ENCODE measurements at places on chromosomes 2 and 18.

DNA sequence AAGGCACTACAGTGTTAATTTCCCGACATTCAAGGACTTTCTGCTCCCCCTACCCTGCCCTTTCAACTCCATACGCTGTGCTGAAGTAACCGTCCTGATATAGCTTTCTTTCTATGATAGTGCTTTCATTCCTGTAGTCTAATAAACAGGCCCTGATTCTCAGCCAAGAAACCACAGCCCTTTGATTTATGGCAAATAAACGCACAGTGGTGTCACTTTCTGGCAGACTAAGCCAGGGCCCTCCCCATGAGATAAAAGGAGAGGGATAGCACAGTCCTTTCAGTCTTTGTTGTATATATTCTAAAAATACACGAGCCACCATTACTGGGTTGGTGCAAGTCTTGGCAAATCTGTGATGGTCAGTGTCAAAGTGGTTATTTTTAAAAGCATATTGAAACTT is 291.2 kb downstream of the ALPK2 start:
- DNase-seq: no peak

GRCh38 chr18:56841836-56842235 is 190.7 kb downstream of the WDR7 start:
- no peak for DNase-seq

- no peak for DNase-seq
Observed at GRCh38 chr2:10221976-10222870, 80.5 kb upstream of the HPCAL1 start.

DNA sequence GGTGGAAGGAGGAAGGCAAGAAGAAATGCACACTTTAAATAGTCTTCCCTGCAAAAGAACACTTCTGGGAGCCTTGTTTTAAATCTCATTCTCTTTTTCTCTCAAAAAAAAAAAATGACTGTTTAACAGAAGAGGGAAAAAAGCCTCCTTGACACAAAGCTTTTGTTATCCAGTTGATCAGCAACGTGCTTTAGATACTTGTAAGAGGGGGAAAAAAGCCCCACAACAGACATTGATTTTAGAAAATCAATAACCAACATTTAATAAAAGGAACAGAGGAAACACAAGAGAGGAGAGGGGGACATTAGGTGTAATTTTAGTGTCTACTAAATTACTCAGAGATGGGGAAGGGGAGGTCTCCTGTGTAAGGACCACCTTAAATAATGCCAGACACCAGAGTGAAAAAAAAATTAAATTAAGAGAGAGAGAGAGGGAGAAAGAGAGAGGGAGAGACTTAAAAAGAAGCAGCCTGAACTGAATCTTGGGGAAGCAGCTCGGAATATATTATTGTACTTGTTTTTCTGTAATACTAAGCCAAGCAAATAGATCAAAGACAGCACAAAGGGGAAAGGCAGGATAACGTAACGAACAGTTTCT is 4.7 kb downstream of the ZEB2 start:
- DNase-seq: no peak

GRCh38 chr2:159531475-159531874 is 84.9 kb downstream of the BAZ2B start:
- DNase-seq: no peak

DNA sequence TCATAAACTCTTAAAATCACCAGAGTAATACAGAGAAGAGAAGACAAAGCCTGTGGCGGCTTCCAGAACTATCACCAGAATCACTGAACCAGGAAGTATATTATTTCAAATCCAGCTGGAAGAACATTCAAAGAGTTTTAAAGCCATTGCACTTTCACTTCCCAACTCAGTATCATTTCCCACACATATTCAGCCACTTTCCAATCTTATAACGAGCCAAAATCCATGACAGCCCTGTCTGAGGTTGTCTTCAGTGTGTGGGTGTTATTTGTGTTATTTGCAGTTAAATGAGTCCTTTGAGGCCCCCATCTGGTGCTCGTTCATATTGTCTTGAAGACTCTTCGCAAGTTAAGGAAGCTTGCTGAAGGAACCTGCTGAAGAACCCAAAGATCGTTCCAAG is 559.9 kb downstream of the TSN start:
- no peak for DNase-seq

- DNase-seq: no peak
Observed at GRCh38 chr2:14385043-14385442, 247.5 kb upstream of the LRATD1 start.

- DNase-seq: no peak
Observed at GRCh38 chr2:54099829-54100585, 15.4 kb upstream of the ACYP2 start.

- no peak for DNase-seq
Observed at GRCh38 chr2:222813177-222813843, 47.5 kb upstream of the ACSL3 start.

GRCh38 chr2:153408710-153409385 is 69.7 kb downstream of the RPRM start:
- no peak for DNase-seq

DNA sequence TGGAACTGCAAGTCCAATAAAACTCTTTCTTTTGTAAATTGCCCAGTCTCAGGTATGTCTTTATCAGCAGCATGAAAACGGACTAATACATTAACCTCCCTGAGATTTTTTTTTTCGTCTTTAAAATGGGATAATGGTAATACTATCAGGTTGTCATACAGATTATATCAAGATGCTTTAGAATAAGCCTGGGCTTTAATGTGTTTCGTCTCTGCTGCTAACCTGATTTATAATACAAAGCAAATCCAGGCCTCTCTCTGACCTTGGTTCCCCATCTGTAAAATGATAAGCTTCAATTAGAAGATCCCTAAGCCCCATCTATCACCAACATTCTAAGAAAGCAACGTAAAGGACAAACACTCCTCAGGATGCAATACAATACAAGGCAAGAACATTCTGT is 283.5 kb downstream of the LRATD1 start:
- DNase-seq: no peak

- no peak for DNase-seq
Observed at GRCh38 chr2:64808092-64808491, 154.4 kb upstream of the SERTAD2 start.
